Stimulated activated CD4-positive, alpha-beta T cell treated with anti-CD3 and anti-CD28 coated beads, TNF-alpha, amount 100 ng/mL, for 48 hours (primary cell): ENCODE measurements at places on chromosomes 2 and 18.

DNA sequence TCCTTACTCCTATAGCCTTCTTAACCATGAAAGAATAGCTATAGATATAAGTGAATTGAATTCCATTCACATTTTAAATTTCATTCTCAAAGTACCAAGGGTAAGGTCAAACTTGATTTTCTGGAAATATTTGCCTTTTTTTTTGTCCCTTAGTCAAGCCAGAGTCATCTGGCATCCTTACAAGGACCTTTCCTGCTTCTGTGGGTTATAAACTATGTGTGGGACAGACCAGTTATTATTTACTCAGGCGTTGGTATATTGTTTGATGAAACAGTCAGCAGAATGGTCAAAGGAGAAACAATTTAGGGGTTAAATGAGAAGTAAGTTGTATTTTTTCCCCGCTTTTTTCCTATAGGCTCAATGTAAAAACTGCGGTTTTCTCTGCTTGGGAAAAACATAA, 1103.2 kb upstream of the ZEB2 start:
- no peak for DNase-seq

GRCh38 chr2:100813527-100813926, 6.4 kb upstream of the NPAS2 start:
- no peak for DNase-seq

- DNase-seq: no peak
Observed at GRCh38 chr2:215511454-215512346, 75.8 kb upstream of the FN1 start.

- no peak for DNase-seq
Observed at GRCh38 chr2:108324531-108325255, 36.0 kb downstream of the SULT1C2 start.

DNA sequence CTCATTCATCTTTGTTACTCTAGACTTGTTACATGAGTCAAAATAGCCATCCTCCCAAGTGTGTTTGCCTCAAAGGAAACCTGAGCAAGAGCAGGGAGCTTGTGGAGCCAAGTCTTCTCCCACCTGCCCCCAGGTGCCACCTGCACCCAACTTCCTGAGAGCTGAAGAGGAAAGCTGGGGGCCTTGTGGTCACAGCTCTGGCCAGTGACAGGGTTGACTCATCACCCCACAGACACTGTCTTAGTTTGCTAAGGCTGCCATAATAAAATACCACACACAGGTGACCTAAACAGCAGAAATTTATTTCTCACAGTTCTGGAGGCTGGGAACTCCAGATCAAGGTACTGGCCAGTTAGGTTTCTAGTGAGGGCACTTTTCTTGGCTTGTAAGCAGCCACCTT, 99.6 kb downstream of the TPGS2 start:
- DNase-seq: no peak

DNA sequence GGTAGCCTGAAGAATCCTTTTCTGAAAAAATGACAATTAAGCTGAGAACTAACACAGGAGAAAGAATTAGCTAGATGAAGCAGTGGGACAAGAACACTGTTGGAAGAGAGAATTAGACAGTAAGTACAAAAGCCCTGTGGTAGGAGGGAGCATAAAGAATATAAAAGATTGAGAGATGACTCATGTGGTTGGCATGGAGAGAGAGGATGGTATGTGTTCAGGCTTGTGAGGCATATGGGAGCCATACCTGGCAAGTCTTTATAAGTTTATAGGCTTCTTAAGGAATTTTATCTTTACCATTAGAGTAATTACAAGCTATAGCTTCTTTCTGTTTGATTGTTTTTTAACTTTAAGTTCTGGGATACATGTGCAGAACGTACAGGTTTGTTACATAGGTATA, 325.0 kb downstream of the ARL6IP6 start:
- no peak for DNase-seq

GRCh38 chr18:58668897-58669296, 2.4 kb upstream of the MALT1 start:
- no peak for DNase-seq

DNA sequence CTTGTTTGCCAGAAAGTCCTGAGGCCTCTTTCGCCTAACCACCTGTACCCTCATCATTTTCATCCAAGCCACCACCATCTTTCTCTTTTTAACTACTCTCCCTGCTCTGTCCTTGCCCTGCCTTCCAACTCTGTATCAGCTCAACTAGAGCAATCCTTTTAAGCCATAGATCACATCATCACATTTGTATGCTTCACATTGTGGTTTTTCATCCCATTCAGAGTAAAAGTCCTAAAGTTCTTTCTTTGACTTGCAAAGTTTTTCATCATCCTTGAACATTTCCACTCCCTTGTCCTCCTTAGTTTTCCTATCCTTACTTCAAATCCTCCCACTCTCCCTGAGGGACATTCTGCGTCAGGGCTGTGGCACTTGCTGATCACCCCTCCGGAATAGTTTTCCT, 73.9 kb downstream of the SLC39A10 start:
- no peak for DNase-seq

DNA sequence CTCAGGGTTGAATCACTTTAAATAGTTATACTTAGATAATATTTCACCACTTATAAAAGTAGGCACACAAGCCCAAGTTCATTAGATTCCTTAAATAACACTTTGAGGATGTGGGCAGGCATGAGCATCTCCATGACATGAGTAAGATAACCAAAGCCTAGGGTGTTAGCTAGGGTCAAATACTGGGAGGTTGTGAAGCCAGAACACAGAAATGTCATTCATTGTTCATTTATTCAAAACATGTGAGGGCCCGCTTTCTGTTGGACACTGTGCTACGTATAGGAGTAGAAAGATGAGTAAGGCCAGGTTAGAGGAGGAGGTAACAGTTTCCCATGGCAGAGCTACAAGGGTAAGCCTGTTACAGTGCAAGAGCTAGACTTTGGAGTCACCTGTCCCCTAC, 93.5 kb upstream of the NEDD4L start:
- no peak for DNase-seq

GRCh38 chr2:33207151-33207740, 260.5 kb downstream of the LTBP1 start:
- DNase-seq: no peak

DNA sequence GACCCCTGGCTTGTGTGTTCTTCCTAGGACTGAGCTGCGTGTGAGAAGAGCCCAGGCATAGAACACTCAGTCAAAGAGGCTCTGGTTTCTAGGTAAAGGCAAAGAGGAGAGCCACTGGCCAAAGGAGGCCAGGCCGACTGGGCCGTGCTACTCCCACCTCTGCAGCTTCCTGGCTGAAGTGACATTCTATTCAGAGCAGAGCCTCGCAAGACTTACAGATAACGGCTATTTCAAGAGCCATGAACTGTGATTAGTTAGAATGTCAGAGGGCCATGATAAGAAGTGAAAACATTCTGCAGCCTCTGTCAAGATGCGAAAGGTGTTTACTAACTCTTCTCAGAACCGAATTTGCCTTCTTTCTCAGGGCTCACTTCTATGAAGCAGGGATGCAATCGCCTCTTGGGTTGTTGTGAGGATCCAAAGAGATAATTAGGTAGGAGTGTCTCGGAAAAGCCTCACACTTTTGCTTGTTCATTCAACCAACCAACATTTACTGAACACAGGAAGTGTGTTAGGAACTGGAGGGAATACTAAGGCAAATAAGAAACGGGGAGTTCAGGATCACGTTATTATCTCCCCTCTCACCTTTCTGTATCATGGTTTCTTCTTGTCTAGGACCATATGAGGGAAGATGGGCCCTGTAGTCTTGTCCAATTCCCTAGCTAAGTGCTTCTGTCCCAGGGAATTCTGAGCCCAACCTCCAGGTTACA, 3.4 kb upstream of the DNAJC5G start:
- DNase-seq: no peak

GRCh38 chr2:70974592-70974991, 3.8 kb upstream of the ANKRD53 start:
- no peak for DNase-seq

DNA sequence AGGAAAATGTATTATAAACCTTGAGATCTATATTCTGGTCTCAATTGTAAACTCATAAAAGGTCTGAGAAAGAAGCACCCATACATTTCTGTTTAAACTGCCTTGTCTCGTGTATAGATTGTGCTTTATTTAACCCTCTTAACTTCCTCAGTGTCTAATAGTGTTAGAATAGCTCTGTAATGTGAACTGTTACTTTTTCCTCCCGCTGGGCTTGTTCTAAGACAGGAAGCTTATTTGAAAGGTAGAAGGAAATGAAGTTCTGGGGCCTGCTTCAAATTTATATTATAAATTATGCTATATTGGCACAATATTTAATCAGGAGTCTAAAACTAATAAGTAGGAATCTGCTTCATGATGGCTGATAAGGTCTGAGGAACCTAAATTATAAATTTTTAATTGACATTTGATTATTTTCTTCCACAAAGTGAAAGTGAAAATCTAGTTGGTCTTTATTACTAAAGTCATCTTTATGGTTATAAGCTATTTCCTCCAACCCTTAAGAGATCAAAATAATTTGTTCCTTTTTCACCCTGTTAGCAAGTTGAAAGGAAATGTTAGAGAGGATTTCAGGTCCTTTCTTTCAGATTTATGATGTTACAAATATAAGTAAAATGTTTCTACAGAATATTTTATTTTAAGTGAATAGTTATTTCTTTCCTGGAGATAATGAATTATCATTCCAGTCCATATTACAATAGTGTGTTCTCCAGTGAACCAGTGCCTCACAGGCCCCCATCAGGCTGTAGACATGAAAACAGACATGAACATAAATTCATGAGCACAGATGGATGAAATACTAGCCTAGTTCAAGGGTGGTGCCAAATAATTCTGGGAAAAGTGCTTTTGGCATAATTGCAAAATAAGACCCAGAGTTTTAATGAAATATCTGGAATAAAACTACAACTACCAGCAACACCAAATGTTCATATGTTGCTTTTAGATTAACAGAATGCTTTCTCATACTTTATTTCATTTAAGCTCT, 7.9 kb downstream of the MFSD6 start:
- no peak for DNase-seq

- no peak for DNase-seq
Observed at GRCh38 chr2:126911111-126911796, 12.6 kb downstream of the TEX51 start.

DNA sequence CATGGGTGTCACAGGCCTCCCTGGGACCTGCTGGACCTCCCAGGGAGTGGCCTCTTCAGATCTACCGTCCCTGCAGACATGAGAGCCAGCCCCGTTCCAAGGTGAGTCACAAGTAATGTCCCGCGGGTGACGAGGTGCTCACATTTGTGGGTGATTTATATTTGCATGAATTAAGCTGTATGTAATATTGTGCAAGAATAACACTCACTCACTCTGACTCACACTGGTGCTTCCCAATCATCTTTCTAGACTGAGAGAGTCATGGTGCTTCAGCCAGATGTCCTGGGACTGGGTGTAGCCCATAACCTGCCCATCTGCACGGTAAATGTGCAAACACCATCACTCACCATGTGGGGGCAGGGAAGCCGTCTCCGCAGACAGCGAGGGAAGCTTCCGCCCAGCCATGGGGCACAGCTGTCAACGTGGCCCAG, 347.5 kb upstream of the SALL3 start:
- DNase-seq: no peak

DNA sequence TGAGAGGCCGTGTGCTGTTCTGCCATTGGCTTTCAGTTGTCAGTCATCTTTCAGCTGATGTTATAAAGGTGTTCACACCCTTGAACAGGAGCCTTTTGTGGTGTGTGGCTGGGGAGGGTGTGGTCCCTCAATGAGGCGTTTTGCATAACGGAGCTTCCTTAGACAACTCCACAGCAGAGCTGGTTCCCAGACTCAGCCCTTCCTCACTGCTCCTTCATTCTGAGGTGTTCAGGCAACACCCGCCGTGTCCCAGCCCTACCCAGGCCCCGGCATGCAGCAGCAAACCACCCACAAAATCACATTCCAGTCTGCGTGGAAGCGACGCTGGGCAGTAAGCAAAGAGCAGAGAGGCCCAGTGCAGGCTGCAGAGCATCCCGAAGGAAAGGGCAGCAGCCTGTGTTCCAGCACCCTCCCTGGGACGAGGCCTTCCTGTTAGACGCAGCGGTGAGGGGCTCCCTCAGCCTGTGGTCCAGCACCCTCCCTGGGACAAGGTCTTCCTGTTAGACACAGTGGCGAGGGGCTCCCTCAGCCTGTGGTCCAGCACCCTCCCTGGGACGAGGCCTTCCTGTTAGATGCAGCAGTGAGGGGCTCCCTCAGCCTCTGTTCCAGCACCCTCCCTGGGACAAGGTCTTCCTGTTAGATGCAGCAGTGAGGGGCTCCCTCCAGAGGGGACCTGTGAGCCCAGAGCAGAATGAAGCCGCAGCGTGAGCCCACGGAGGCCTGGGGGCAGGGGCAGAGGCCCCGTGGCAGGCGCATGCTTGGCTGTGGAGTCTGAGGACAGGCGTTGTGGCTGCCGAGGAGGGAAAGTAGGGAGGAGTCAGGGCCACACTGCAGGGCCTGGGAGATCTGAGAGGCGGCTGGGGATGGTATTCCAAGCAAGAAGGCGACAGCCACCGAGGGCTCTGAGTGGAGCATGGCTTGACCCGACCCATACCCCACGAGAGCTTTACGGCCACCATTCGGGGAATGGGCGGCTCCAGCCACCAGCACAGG, 201.8 kb upstream of the HDAC4 start:
- DNase-seq: no peak

- no peak for DNase-seq
Observed at GRCh38 chr18:76401498-76401897, 93.5 kb downstream of the ZNF516 start.

DNA sequence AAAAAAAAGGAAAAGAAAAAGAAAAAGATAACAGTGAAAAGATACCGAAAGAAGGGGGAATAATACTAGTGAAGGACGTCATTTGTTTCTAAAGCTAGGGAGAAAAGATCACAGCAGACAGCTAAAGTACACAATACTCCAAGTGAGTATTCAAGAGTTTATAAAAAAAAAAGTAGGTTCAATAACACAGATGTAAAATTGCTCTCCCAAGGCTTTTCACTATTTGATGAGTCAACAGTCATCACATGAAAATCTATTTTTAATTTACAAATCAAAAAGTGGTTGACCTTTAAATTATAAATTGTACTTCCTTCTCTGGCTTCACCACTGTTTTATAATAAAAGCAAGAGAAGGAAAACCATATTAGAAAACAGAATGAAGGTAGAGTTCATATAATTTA, 144.0 kb downstream of the ZRANB3 start:
- DNase-seq: no peak

- DNase-seq: no peak
Observed at GRCh38 chr2:188787658-188788240, 186.4 kb upstream of the COL3A1 start.

DNA sequence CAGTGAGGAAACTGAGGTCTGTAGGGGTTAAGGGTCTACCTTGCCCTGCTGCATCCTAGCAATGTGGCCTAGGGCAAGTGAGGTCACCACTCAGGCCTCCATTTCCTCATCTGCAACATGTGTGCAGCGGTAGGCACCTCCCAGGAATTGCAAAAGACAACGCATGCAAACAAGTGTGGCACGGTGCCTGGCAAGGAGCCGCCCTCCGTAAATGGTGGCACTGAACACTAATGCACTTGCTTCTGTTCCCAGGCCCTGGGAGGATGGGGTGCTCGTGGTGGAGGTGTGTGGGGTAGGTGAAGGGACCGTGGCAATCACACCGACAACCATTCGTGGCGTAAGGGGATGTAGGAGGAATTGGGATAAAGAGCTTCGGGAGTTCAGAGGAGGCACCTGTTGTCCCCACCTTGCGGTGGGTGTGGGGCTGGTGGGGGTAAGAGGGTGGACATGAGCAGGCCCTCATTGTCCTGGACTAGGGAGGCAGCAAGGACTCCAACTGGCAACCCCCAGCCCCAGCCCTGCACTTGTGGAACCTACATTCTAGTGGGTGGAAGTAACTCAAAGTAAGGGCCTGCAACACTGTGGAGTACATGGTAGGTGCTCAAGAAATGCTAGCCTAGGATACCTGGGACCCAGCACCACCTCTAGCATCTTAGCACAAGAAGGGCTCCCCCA, 26.0 kb downstream of the ATOH8 start:
- DNase-seq: no peak

GRCh38 chr2:106232638-106233349, 38.7 kb upstream of the UXS1 start:
- DNase-seq: no peak
